ENCODE measurements at places on chromosomes 4 and X.

GRCh38 chr4:41323706-41324105 is 67.0 kb downstream of the UCHL1 start:
- no peak for DNase-seq

- DNase-seq, result no peak
Observed at GRCh38 chr4:163317110-163317509, 15.3 kb downstream of the NPY1R start.

- no peak for DNase-seq
Observed at GRCh38 chr4:36332023-36332781, 50.8 kb downstream of the DTHD1 start.

DNA sequence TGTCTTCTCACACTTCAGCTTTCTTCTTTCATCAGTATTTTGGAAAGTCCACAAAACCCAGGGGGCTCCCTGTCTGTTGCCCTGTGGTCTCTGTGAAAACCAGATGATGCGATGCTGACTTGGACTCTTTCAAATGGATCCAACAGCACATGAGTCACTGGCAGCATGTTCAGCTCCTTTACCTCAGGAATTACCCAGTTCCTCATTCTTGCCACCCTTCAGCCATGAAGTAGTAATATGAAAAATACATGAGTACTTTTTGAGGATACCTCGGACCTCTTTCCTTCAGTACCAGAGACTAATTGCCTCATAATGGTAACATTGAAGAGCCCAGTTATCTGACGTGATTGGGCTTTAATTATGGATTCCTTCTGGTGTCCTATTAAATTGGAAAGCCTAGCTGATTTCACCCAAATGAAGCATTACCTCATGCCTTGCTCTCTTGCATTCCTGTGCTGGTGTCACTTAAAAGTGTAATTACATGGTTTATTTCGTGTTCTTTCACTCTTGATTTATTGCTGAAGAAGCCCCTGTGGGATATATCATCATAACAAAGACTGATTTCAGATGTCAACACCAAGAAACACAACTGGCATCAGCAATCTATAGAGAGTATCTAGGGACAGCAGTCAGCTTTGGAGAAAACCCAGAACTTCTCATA is 63.4 kb downstream of the NFKB1 start:
- no peak for DNase-seq

DNA sequence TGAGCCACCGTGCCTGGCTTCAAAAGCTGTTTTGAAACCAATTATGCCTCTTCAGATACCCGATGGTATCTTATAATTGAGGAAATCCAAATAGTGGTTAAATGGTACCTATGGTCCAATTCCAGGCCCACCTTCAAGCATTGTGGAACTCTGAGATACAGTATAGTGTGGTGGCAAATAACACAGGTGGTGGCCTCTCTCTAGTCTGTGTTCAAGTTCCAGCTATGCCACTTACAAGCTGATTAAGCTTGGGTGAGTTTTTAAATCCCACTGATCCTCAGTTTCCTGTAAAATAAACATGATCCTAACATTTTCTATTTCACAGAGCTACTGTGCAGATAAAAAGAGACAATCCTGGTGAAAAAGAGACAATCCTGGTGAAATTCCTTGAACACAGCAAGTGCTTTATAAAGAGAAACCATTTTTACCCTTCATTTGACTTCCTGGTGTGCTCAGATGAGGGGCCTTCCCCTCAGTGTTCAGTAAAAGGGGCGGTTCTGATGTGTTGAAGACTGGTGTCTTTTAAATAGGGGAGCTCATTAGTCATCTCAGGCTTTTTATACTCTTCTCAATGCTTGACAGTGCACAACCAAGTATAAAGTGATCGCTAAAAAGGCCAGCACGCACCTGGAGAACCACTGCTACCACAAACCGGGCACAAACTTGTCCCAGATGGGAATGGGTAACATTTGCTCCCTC is 30.8 kb upstream of the CD40LG start:
- DNase-seq, result no peak

- peak; percentile 22 for DNase-seq
Observed at GRCh38 chrX:120452131-120452530, 17.0 kb downstream of the LAMP2 start.

GRCh38 chr4:25370242-25370641 is 6.8 kb upstream of the ANAPC4 start:
- no peak for DNase-seq

- DNase-seq, result no peak
Observed at GRCh38 chr4:174398728-174399127, 115.0 kb downstream of the CEP44 start.

DNA sequence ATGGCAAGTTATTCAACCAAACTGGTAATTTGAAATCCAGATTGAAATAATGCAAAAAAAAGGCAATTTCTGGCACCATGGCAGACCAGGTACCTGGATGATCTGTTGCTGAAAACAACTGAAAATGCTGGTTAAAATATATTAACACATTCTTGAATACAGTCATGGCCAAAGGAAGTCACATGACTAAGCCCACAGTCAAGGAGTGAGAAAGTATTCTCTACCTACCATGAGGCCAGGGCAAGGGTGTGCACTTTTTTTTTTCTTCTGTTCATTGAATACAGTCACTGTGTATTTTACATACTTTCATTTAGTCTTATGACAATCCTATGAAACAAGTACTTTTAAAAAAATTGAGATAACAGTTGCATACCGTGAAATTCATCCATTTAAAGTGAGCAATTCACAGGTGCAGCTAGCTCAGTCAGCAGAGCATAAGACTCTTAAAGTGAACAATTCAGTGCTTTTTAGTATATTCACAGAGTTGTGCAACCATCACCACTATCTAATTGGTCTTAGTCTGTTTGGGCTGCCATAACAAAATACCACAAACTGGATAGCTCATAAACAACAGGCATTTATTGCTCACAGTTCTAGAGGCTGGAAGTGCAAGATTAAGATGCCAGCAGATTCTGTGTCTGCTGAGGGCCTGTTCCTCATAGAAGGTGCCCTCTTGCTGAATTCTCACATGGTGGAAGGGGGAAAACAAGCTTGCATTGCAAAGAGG is 4.8 kb upstream of the MPP1 start:
- DNase-seq, result no peak

DNA sequence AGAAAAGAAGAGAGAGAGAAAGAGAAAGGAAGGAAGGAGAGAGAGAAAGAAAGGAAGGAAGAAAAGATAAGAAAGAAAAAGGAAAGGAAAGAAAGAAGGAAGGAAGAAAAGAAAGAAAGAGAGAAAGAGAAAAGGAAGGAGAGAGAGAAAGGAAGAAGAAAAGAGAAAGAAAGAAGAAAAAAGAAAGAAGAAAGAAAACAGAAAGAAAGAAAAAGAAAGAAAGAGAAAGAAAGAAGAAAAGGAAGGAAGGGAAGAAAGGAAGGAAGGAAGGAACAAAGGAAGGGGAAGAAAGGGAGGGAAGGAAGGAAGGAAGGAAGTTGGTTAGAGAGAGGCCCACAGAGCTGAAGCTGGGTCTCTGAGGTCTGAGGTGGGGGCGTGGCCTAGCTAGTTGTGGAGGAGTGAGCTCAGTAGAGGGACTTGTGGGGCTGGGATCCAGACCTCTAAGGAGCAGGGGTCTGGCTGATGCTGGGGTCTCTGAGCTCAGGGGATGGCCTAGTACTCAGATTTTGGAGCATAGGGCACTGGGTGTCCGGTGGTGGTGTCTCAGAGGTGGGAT is 27.1 kb upstream of the PDZD4 start:
- DNase-seq, result no peak

GRCh38 chr4:5267408-5267807 is 216.1 kb downstream of the STK32B start:
- DNase-seq, result no peak

DNA sequence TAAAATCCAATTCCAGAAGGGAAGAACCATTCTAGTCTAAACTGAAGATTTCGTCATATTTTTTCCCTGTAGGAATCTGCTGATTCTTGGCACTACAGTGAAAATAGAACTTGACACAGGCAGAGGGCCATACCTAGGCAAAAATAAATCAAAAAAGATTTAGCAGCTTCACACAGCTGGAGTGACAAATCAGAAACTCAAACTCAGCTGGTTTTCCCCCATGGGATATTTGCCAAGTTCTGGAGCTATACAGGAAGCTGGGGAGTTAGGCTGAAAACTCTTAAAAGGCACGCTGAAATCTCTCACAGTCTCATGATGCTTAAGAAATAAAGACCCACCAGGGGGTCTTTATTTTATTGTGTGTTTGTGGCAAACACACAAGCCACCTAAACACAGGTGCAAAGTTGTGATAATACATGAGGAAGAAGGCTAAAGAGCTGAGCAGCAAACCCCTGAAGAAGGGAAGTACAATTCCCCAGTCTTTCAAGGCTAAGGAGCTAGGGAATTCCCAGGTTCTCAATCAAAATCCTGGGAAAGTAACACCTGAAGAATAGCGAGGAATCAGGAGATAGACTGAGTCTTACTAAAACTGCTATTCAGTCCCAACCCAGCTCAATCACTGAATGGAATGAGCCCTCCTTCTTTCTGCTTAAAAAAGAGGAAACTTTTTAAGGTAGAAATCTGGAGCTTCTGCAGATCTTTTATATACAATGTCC is 32.1 kb upstream of the BEND2 start:
- no peak for DNase-seq

GRCh38 chr4:116088771-116089170 is 975.4 kb upstream of the NDST4 start:
- no peak for DNase-seq

DNA sequence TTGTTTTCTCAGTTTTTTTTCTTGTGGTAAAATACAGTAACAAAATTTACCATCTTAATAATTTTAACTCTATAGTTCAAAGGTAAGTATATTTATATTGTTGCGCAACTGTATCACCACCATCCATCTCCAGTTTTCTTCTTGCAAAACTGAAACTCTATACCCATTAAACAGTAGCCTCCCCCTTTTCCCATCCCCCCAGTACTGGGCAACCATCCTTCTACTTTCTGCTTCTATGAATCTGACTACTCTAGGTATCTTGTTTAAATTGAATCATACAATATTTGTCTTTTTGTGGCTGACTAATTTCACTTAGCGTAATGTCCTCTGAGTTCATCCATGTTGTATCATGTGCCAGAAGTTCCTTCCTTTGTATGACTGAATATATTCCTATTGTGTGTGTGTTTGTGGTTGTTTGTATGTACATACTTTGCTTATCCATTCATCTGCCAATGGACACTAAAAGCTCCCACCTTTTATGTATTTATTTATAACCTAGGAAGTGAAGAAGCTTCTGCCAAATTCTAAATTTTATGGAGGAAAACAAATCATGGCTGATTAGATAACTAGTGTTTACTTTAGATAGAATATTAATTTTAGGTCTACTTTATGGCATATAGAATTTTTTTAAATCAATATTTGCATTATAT is 10.0 kb downstream of the ABHD18 start:
- no peak for DNase-seq

GRCh38 chr4:39021631-39022030 is 10.6 kb downstream of the TMEM156 start:
- no peak for DNase-seq

GRCh38 chr4:22635692-22636091 is 57.0 kb upstream of the GBA3 start:
- peak; percentile 33 for DNase-seq

GRCh38 chrX:155028129-155028528 is 1.5 kb downstream of the FUNDC2 start:
- DNase-seq, result no peak

- no peak for DNase-seq
Observed at GRCh38 chr4:2905544-2905943, 57.7 kb downstream of the NOP14 start.

DNA sequence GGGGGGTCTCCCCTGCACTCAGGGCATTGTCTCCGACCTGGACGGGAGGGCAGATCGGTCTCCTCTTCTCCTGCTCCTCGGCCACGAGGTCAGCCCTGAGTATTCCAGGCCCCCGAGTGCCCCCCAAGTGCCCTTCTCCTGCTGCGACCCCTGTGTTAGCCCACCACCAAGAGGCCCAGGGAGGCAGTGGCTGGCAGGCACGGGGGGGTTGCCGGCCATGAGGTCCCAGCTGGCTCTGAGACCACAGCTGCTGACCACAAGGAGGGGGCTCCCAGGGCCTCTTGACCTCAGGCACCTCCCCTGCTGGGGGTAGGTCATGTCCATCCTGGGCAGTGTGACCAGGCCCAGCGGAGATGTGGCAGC is 186.1 kb upstream of the PSAPL1 start:
- no peak for DNase-seq

- DNase-seq, result no peak
Observed at GRCh38 chrX:802846-803245, 172.3 kb downstream of the SHOX start.
